Pons (tissue), 1 donor: ENCODE measurements at places on chromosomes 12 and 14.

DNA sequence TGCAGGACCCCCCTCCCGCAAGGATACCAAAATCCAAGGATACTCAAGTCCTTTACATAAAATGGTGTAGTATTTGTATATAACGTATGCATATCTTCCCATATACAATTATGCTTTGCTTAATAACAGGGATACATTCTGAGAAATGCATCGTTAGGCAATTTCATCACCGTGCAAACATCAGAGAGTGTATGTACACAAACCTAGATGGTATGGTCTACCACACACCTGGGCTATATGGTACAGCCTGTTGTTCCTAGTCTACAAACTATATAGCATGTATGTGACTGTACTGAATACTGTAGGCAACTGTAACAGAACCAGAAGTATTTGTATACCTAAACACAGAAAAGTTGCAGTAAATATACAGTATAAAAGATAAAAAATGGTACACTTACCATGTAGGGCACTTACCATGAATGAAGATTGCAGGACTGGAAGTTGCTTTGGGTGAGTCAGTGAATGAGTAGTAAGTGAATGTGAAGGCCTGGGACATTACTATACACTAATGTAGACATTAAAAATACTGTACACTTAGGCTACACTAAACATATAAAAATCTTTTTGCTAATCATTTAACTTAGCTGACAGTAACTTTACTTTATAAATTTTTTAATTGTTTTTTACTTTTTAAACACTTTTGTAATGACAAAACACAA is 141.1 kb downstream of the SLC41A2 start:
- no peak for DNase-seq

GRCh38 chr12:2691345-2692071 is 103.3 kb upstream of the FKBP4 start:
- DNase-seq, result no peak

DNA sequence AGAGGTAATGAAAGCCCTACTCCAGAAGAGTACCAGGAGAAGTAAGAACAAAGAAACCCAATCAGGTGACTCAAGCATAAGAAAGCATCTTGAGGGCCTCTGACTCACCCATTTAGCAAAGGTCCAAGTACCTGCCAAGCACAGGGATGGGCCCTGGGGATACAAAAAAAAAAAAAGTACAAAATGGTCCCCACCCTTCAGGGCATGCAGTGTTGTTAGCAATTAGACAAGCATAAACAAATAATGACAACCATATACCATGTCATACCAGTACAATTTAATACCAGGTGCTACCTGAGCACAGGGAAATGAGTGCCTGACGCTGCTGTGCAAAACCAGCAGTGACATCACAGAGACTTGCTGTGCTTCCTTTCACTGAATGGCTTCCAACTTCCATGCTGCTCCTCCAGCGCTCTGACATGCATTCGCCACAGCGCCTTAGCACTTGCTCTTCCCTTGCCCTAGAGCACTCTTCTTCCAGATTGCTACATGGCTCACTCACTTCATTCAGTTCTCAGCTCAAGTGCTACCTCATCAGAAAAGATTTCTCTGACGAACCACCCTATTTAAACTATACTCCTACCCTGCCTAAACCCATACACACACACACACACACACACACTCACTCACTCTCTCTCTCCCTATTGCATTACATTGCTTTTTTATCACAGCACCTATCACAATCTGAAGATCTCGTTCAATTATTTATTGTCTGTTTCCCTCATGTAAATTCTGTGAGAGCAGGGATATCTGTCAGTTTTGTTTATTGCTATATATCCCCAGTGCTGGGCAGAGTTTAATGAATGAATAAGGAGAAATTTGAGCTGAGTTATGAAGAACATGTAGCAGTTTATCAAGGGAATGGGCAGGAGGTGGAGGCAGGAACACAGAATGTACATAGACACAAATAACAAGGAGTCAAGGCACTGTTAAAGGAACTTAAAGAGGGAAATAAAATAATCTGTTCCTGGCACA is 12.9 kb upstream of the EPS8 start:
- no peak for DNase-seq

DNA sequence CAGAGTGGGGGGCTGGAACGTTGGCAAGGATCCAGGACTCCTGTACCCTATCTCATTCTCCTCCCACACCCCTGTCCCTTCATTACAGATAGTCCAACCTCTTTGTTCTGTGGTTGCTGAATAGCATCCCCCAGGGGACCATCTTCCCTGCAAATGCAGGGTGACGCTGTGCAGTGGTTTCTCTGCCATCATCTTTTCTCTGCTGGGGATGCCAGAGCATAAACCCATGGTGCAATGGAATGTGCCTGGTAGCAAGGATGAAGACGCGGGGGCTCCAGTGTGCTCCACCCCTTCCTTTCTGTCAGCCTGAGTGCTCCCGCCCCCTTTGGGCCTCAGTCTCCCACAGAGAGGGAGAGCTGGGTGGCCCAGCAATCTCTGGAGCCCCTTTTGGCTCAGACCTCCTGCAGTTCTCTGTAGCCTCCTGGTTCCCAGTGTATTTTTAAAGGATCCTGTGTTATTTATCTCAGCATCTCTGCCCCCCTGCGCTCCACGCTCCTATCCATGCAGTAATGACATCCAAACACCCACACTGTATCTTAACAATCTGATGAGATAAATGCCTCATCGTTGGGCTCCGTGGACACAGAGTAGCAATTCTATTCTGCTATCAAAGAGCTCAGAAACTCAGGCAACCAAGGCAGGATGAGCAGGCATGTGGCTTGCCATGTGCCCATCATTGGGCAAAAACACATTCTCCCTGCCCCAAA is 212.8 kb downstream of the CACNA1C start:
- DNase-seq, result no peak

GRCh38 chr12:14954269-14954668 is 7.1 kb downstream of the ARHGDIB start:
- DNase-seq, result no peak

DNA sequence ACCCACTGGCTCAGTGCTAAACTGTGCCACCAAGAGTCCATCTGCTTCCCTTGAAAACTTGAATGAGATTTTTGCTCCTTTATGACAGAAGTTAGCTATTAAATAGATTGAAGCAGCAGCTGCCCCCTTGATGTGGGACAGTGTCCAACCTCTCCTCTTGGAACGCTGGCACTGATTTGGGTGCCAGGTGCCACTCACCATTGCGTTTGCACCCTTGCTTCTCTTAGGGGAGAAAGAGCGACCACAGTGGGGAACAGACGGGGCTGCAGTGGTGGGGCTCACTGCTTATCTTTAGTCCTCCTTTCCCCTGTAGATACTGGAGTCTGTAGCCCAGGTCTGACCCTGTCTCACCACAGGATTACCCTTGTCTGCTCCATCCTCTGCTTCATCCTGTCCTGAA is 9.4 kb downstream of the EP400 start:
- no peak for DNase-seq

DNA sequence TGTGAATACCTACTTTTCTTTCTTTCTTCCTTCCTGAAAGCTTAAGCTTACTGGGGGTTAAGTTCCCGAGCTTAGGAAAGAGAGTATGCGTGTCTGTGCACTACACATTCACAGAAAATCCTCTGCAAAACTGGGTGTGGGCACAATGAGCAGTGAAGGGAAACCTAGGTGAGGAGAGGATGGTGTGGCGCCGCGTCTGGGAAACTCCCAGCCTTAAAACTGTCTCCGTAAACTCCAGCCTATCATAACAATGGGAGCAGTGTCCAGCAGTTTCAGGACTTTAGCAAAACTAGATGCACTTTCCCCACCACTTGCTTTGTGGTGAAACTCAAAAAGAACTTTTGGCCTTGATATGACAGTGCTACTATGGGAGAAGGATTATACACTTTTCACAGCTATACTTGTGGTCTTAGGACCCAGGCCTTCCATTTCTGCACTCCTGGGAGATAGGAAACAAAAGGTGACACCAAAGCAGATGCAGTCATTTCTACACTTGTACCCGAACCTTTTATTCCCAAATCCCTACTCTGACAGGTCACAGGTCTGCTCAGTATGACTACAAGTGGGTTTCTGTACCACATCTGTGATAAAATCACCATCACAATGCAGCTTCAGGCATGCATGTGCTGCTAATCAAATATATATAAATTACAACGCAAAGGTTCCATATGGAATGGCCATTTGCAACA is 10.4 kb downstream of the AKAP5 start:
- DNase-seq, result no peak

- DNase-seq, result peak; percentile 73
Measured at GRCh38 chr12:71162832-71163763, 5.3 kb upstream of the TSPAN8 start.

DNA sequence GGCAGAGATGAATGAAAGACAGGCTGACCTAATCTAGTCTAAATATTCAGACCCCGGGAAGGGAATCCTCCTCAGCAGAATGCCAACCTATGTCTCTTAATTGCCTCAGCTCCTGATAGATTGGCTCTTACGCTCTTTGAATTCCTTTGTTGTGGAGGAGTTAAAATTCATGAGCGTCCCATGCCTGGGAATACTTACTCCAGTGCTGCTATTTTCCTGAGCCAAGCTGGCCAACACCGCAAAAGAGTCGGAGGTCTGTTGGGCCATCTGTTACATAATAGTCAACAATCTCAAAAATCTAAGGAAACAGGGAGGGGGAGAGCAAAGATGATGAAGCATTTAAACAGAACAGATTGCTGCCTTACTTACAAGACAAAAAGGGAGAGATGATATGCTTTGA is 182.8 kb downstream of the ASCL1 start:
- no peak for DNase-seq

GRCh38 chr14:45201905-45202304 is 51.1 kb downstream of the MIS18BP1 start:
- DNase-seq, result peak; percentile 29

- no peak for DNase-seq
Measured at GRCh38 chr14:89493406-89493805, 76.4 kb upstream of the FOXN3 start.

GRCh38 chr12:79294590-79294989 is 396.2 kb downstream of the PAWR start:
- DNase-seq, result no peak

DNA sequence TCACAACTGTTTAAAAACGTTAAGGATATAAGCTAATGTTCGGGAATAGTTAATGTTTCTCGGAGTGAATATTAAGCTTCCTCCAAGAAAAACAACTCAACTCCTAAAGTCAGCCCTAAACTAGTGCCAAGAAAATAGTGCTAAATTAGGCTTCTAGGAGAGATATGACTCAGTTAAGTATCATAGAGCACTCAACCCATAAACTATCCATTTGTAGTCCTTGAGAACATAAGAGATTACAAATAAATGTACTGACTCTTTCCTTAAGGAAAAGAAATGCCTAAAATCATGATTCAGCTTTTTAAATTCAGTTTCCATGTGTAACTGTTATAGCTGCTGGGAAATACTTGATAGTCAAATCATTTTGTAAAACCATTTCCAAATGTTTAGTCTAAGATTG is 117.1 kb downstream of the HMGA2 start:
- no peak for DNase-seq

DNA sequence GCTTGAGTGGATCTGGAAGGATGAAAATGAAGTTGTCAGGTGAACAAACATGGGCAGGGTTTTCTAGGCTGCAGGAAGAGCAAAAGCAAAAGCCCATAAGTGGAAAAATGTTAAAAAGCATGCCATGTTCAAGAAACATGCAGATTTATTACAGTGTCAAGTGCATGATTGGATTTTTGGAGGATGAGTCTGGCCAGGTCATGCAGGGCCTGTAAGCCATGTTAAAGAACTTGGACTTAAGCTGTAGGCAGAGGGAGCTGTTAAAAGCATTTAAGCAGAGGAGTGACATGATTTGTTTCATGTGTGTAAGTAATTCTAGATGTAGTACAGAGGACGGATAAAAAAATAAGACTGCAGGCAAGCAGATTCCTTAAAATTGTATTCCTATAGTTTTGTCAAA is 16.3 kb upstream of the SINHCAF start:
- no peak for DNase-seq

GRCh38 chr14:102591372-102591943 is 991 bp upstream of the RCOR1 start:
- DNase-seq, result peak; percentile 38

GRCh38 chr12:51846911-51847642 is 1.4 kb downstream of the FIGNL2 start:
- no peak for DNase-seq

GRCh38 chr12:104216521-104216924 is 944 bp downstream of the TXNRD1 start:
- no peak for DNase-seq

DNA sequence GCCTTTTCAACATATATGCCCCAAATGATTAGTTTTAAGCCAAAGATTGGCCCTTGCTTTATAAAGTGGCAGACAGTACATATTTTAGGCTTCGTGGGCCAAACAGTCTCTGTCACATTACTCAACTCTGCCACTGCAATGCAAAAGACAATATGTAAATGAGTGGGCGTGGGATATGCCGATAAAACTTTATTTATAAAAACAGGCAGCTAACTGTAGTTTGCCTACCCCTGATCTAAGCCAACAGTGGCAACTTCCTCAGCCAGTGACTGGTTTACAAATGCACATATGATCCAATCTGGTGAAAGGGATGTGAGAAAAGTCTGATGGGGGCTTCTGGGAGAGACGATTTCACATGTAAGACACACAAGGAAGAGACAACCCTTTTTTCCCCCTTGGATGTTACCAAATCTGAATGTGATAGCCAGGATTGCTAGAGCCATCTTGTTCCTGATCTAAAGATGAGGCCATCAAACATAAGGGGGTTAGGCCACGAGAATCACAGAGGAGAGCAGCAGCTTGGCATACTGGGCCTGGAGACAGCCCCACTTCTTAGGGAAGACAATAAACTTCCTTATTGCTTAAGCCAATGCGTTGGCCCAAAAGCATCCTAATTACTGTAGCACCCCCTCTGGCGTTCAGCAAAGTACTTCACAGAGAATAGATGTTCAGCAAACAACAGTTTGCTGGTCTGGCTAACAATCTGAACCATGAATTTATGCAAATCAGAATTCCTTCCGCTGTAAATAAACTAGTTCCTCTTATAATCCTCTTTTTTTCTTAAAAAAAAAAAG is 75.2 kb upstream of the TMCC3 start:
- DNase-seq, result peak; percentile 32

GRCh38 chr12:124560146-124560890 is 7.1 kb downstream of the NCOR2 start:
- DNase-seq, result no peak

- DNase-seq, result peak; percentile 45
Measured at GRCh38 chr12:29103539-29103974, 45.5 kb upstream of the FAR2 start.

DNA sequence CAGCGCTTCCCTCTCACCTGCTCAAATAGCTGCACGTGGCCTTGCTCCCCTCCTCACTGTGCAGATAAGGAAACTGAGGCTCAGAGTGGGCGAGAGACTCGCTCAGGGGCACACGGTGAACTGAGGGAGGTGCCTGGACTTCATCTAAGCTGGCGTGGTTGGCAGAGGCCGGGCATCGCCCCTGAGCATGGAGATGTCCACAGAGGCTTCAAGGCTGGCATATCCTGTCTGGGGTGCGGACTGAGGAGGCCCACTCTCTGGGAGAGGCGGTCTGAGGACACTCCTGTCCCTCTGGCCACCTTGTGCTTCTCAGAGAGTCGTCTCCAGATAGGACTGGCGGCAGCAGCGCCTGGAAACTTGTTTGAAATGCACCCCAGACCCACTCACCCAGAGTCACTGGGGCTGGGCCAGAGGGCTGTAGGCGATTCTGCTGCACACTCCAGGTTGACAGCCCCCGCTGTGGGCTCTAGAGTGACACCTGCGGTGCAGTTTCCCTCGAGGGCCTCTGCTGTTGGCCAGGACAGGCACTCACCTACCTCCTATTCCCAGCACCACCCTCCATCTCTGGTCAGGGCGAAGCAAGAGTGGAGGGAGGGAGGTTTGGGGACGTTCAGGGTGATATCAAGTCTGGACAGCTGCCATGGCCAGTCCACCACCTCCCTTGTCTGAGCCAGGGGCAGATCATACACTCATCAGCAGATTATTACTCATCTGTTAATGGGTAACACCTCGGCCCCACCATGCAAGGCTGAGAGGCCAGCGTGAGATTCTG is 11.2 kb upstream of the LBHD2 start:
- no peak for DNase-seq
